ENCODE measurements at places on chromosomes 2 and 18. TPM values are rescaled to one million over a fixed set of nuclear protein-coding genes. Genes with fewer than 3 reads are reported as not detected.

Gene UPP2
- total RNA-seq, result not detected

Gene FAM228A
- total RNA-seq, result not detected

Gene UGT1A4
- total RNA-seq, result 0.21 TPM

Gene FHOD3
- 11.4 TPM for total RNA-seq

Gene MC2R
- total RNA-seq, result 0.15 TPM

Gene RESP18
- total RNA-seq, result not detected

Gene ZNF892
- 0.59 TPM for total RNA-seq

Gene COQ10B
- 10.3 TPM for total RNA-seq
